ENCODE measurements at places on chromosomes 4 and X. TPM values are rescaled to one million over a fixed set of nuclear protein-coding genes. Genes with fewer than 3 reads are reported as not detected.

Gene AFF2
- 10.7 TPM for polyA plus RNA-seq

Gene CYBB
- polyA plus RNA-seq, result 10.2 TPM

Gene HAND2
- 0.64 TPM for polyA plus RNA-seq

Gene LYAR
- polyA plus RNA-seq, result 20.3 TPM

Gene NPNT
- 202 TPM for polyA plus RNA-seq

Gene CSAG2
- not detected for polyA plus RNA-seq

Gene GATA1
- 0.26 TPM for polyA plus RNA-seq

- DNase-seq, result no peak
Measured at GRCh38 chr4:34157547-34157946, 2086.8 kb downstream of the ARAP2 start.

GRCh38 chr4:169811476-169811875 lies 53.7 kb upstream of the HPF1 start:
- DNase-seq, result no peak

- no peak for DNase-seq
Measured at GRCh38 chrX:24672701-24673190, 21.0 kb upstream of the POLA1 start.

DNA sequence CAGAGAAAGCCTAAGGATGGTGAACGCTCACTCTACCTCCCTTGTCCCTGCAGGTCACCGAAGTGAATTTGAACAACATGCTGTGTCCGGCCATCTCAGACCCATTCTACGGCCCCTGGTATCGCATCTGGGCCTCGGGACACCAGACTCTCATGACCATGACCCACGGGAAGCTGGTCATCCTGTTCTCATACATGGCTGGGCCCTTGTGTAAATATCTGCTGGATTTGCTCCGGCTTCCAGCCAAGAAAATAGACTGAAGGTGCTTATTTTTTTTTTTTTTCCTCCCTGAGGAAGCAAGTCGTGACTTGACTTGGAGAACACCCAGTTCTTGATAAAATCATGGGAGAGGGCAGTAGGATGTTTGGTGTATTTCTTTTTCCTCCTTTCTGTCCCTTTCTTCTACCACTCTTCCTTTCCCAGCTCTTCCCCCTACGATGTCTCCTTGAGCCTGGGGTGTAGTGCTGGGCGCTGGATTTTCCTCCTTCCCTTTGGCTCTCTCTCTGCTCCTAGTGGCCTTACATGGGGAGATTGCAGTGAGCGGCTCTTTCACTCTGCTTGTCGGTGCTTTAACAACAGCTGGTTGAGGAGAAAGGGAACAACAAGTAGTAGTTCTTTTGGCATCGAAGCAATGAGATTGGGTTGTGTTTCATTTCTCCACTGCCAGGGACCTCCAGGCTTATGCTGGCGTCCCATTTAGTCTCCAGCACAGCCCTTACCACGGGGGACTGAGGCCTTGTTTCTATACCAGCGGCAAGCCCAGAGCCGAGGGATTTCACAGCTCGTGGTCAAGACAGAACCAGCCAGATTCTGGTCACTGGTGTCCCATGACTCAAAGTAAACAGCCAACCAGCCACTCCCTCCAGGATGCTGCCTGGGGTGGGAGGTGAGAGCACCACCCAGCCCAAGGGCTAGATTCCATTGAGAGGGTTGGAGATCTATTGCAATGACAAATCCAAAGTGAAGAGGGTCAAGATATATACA lies 144.4 kb downstream of the AMMECR1 start:
- DNase-seq, result no peak

DNA sequence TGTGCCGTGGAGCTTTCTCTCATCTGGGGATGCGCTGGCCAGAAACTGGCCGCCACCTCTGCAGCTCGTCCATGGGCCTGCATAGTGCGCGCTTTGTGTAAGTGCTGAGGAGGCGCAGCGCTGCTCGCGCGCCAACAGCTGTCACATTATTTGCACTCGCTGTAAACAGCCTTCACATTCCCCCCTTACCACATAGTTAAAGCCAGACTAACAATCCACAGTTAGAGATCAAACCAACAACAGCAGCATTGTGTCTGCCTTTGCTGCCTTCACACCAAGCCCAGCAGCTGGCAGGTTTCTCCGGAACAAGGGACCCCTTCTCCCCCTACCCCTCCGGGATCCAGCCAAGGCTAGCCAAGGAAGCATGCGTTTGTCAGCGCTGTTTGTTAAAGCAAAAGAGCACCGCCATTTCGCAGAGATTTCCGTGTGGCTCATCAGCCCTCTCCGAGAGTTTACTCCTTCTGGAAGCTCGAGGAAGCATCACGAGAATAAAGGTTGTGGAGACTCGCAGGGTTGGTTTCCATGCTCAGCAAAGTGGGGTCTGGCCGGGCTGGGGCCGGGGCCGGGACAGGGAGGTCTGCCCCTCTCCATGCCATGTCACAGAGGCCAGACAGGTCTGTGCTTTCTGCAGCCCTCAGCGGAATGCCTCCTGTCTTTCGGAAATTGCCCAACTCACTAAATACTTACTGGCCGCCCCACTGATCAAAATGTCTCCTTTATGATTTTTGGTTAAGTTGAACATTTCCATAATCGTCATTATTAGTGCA lies 11.0 kb downstream of the BCOR start:
- no peak for DNase-seq

GRCh38 chr4:135269125-135269890 lies 1067.7 kb upstream of the PABPC4L start:
- DNase-seq, result no peak

DNA sequence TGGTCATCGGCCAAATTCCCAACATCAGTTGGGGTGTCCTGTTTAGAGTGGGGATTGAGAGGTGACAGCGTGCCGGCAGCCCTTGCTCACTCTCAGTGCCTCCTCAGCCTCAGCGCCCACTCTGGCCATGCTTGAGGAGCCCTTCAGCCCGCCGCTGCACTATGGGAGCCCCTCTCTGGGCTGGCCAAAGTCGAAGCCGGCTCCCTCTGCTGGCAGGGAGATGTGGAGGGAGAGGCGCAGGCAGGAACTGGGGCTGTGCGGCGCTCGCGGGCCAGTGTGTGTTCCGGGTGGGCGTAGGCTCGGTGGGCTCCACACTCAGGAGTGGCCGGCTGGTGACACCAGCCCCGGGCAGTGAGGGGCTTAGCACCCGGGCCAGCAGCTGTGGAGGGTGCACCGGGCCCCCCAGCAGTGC lies 7.1 kb upstream of the CENPU start:
- no peak for DNase-seq

GRCh38 chrX:47047989-47048388 lies 30.3 kb upstream of the RGN start:
- DNase-seq, result no peak

DNA sequence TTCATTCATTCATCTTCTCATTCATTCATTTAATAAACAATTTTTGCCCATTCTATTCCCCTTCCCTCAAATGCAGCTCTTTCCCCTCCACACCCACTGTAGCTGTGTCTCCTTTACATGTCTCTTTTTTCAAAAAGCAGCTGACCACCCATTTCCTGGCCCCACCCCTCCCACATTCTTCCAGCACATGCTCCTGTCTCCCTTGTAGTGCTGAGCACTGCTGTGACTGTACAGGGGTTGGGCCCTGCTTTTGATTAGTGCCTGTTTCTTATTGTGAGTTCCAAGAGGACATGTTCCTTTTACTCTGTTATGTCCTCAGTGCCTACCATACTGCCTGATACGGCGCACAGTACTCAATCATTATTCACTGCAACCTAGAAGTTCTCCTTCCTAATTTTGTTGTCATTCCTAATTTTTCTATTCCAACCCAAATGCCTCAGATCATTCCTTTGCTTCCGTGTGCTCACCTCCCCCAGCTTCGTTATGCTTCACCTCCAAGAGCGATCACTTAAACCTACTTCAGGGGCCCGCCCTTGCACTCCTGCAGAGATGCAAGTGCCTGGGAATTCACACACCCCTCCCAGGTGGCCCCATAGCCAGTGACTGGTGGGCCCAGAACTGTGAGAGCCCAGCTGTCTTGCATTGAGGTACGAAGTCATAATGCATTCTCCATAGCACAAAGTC lies 152.2 kb downstream of the STK32B start:
- DNase-seq, result no peak

DNA sequence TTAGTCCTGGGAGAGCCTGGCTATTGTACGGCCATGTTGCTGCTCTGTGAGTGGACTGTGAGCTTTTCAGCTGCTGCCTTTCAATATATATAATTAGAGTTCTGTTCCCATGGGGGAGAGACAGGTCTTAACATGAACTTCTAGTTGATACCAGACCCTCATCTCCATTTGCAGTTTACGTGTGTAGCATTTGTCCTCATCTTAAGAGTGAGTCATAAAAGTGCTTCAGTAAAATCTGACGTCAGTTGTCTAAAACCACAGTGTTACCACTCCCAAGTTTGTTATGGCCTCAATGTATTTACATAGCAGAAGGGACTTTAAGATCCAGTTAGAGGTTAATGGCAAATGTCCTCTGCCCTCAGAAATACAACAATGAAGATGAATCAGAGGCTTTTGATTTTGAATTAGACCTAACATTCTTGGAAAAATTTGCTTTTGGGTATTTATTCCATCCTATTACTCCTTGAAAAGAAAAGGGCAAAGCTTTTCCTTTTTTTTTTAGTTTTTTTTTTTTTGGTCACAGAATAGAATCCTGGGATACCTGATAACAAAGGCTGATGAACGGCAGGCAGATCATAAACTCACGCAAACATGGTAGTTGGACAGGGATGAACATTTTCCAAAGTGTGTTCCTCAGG lies 38.6 kb downstream of the PHOX2B start:
- no peak for DNase-seq

DNA sequence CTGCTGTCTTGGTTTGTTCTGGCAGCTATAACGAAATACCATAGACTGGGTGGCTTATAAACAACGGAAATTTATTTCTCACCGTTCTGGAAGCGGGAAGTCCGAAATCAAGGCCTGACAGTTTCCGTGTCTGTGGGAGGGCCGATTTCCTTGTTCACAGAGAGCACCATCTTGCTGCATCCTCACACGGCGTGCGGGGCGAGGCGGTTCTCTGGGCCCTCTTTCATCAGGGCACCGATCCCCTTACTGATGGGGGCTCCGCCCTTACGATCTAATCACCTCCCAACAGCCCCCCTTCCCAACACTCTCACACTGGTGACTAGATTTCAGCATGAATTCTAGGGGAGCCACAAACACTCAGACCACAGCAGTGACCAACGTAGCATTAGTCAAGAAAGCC lies 578.3 kb upstream of the FAT1 start:
- no peak for DNase-seq

- no peak for DNase-seq
Measured at GRCh38 chr4:5747738-5748375, 36.9 kb downstream of the EVC start.

DNA sequence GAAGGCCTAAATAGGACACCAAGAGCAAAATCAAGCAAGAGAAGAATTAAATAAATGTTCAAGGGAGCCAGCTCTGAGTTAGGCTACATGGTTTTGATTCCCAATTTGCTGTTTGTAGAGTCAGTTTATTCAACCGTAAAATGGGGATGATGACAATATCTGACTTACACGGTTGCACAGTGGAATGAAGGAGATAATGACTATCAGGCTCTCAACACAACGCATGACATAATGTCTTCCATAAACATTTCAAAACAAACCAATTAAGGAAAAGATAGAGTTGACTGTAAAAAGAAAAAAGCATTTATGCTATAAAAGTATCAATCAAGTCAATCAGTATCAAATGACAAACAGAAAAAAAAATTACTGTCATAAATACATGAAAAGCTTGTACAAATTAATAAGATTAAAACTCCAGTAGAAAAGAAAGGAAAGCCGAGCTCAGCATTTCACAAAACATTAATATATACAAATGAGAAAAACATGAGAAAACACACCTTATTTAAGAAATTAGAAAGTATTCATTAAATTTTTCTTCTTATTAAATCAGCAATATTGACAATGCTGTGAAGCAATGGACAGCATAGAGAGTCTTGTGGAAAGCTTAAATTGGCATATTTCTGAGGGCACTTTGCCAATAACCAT lies 179.0 kb downstream of the SCFD2 start:
- DNase-seq, result no peak

GRCh38 chr4:53121264-53121865 lies 244.5 kb downstream of the SCFD2 start:
- no peak for DNase-seq

- no peak for DNase-seq
Measured at GRCh38 chrX:123475068-123475724, 257.7 kb downstream of the THOC2 start.

DNA sequence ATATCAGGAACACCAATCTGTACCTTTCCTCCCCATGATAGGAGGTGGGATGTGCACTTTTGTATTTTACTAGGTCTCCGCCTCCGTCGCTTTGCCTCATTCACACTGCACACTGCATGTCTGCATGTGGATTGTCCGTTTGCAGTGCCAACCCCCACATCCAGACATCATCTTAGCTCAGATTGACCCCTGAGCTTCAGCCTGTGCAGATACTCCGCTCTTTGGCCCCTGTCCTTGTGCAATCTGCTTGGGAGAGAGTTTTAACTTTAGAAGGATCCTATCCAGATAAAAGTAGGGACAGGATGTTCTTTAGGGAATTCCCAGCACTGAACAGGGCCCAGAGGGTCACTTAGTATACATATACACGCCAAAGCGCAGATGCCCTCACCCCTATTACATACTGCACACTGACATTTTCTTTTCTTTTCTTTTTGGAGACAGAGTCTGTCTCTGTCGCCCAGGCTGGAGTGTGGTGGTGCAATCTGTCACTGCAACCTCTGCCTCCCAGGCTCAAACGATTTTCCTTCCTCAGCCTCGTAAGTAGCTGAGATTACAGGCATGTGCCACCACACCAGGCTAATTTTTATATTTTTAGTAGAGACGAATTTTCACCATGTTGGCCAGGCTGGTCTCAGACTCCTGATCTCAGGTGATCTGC lies 43.3 kb upstream of the FBXW7 start:
- no peak for DNase-seq

GRCh38 chr4:47733302-47734175 lies 104.3 kb downstream of the CORIN start:
- no peak for DNase-seq

- no peak for DNase-seq
Measured at GRCh38 chr4:189787216-189788031, 153.2 kb upstream of the FRG1 start.
